ENCODE measurements at places on chromosomes 7 and 10.

DNA sequence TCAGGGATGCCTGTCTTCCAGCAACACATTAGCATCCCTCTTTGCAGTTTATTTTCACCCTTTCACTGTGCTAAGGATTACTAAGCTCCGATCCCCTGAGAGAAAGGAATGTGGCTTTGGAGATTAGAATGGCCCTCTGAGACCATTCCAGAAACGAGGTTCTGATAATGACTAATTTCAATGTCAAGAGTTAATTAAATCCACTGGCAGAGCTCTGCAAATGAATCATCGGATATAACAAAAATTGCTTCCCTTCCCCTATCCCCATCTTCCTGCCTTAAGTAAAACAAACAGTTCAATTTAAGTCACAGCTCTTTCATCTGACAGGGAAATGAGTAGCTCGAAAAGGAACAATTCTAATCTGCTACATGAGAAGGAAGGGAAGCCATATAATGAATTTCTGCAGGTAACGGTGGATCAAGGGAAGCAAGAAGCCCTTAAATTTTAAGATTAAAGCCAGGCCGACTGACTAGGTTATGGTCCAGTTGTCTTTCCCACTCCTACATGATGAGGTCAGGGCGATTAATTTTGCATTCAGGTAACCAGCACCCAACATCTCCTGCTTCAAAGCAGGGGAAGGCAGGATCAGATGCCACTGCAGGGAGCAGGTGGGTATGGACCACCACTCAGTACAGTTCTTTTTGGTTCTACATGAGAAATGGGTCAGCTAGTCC is 50.5 kb downstream of the MALSU1 start:
- DNase-seq, result no peak

- DNase-seq, result no peak
These were observed 332.9 kb downstream of the PTEN start for GRCh38 chr10:88196291-88196690.

GRCh38 chr10:21602313-21602712 is 68.3 kb downstream of the MLLT10 start:
- DNase-seq, result no peak

GRCh38 chr10:71029411-71029892 is 141.1 kb upstream of the PCBD1 start:
- no peak for DNase-seq

- DNase-seq, result no peak
These were observed 2.1 kb upstream of the FAM3C start for GRCh38 chr7:121398246-121398645.

GRCh38 chr7:121313793-121314676 is 14.8 kb upstream of the WNT16 start:
- DNase-seq, result no peak

DNA sequence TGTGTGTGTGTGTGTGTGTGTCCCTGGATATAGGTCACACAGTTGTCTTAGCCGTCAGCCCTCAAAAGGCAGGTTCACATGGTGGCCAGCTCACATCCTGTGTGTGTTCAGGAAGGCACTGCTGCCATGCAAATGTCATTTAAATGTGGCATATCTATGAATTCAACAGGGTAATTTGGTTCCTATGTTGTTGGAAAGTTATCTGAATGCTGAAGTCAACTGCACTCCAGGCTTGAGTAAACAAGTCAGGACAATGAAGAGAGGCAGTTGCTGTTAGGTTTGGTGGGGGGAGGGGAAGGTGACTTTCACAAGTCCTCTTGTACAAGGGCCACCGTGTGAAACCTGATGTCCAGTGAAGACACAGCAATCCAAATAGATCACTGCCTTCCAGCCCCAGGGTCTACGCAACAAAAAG is 61.1 kb downstream of the PTPRE start:
- DNase-seq, result no peak

- DNase-seq, result no peak
These were observed 61.2 kb upstream of the YAE1 start for GRCh38 chr7:39504963-39505362.

- no peak for DNase-seq
These were observed 317.9 kb upstream of the KLF6 start for GRCh38 chr10:4102802-4103344.

- DNase-seq, result no peak
These were observed 60.1 kb downstream of the DENND11 start for GRCh38 chr7:141641876-141642275.
